ENCODE measurements at places on chromosomes 4 and X.

DNA sequence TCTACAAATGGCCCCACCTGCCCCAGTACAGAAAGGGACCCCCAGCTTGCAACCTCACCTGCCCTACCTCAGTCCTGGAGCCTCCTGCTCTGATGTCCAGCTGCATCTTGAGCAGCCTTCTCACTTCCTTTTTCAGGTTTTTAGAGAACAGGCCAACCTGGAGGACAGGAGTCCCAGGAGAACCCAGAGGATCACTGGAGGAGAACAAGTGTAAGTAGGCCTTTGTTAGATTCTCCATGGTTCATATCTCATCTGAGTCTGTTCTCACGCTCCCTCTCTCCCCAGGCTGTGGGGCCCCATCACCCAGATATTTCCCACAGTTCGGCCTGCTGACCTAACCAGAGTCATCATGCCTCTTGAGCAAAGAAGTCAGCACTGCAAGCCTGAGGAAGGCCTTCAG, 3.6 kb downstream of the MAGEA11 start:
- no peak for DNase-seq

GRCh38 chrX:45714866-45715265, 514.2 kb upstream of the DIPK2B start:
- DNase-seq, result peak; percentile 31

DNA sequence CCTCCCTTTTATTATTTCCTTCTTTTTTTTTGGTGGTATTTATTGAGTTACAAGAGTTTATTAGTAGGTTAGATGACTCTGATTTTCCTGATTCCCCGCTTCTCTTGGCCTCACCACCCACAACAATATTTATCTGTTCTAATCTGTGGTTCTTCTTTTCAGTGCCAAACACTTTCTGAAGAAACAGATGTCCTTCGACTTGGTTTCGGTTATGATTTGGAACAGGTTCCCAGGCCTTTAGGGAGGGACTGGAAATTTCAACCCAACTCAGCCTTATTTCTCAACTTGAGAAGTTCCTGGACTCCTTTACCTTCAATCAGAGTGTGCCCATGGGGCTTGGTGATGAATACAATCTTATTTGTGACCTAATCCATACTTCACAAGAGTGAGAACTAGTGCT, 108.1 kb downstream of the UCHL1 start:
- no peak for DNase-seq

DNA sequence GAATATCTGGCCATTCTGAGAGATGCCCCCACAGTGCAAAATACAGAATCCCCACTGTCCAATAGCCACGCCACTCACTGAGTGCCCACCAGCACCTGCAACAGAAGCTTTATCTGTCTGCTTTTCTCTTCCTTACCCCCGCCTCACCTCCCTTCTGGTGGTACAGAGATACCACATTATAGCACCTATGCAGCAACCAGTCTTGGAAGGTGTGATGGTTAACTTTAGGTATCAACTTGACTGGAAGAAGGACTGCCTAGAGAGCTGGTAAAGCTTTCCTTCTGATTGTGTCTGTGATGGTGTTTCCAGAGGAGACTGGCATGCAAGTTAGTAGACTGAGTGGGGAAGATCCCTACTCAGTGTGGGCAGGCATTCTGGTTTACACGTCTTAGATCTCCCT, 61.8 kb upstream of the TXK start:
- DNase-seq, result no peak

DNA sequence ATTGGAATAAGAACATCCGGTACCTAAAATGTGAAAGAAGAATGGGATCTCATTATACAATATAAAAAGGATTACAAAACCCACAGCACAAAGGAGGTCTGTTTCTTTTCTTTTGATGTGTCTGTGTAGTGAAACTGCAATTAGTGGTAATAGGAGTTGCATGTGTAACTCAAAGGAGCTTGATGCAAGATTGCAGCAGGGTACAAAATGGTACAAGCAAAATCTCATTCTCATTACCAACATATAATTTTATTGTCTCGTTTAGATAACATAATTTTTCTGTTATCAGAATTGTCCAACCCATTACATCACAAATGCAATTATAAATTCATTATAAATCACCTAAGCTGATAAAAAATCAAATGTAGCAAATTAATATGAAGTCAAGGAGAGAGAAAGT, 47.1 kb upstream of the CCSER1 start:
- no peak for DNase-seq

DNA sequence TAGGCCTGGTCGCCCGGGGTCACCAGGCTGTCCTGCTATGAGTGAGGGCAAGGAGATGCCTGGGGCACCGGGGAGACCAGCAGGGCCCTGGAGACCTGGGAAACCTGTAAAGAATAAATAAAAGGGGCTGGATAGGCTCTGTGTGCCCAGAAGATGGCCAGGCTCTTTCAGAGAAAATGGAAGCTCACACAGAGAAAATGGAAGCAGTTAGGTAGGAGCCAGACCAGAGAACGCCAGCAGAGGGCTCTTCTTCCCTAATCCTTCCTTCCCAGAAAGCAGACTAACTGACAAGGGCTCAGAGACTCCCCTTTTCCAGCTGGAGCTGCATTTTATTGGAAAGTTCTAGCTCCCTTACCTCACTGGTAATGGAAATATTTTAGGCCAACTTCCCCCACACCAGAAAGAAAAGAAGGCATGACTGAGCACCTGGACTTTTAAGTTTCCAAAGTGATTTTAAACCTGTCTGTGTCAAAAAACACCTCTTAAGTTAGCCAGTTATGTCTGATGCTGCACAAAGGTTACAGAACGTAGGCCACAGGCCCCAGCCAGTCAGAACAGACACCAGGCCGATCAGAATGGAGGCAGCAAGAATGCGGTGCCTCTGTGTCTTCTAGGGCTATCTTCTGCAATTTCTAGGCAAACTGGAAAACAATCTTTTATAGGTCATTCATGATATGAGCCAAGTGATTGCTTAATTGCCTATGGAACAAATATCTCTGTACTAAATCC, 74.0 kb downstream of the ATG4A start:
- DNase-seq, result no peak
